ENCODE measurements at places on chromosomes 3 and 15.

- DNase-seq: no peak
Measured at GRCh38 chr3:56911363-56911762, 109.6 kb upstream of the ARHGEF3 start.

DNA sequence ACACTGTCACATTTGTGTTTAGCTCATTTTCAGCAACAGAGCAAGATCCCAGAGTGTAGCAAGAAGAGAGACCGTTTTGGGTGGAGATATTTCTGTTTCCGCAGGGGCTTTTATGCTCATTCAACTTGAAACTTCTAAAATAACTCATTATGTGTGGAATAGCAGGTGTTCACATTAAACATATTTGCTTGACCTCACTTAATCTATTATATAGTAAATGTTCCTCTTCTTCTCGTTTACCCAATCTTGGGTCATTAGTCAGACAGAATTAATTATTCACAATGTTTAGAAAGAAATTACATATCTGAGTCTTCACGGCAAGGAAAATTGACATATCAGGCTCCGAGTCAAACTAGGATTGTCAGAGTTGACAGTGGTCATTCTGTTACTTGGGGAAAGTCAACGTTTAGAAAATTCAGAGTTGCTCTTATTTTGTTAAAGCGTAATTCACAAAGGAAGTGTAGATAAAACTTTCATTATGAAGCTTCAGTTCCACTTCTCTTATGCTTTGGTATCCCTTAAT is 222.9 kb downstream of the TPRG1 start:
- no peak for DNase-seq

- no peak for DNase-seq
Measured at GRCh38 chr15:34252545-34252944, 27.7 kb downstream of the EMC4 start.

- no peak for DNase-seq
Measured at GRCh38 chr3:186682812-186683211, 17.0 kb downstream of the HRG start.

GRCh38 chr3:141402476-141403171 is 34.3 kb downstream of the ZBTB38 start:
- DNase-seq: no peak

All from thoracic aorta (tissue), 2 donors.